Fibroblast of the aortic adventitia (primary cell): ENCODE measurements at places on chromosomes 16 and 17. TPM values are rescaled to one million over a fixed set of nuclear protein-coding genes. Genes with fewer than 3 reads are reported as not detected.

Gene RNF227
- 2.8 and 27.4 TPM in 2 replicates for total RNA-seq

Gene TMEM106A
- 4.3 and 7.2 TPM in 2 replicates for total RNA-seq

Gene TNRC6A
- 29.0 and 32.2 TPM in 2 replicates for total RNA-seq

Gene MT4
- total RNA-seq = not detected in 2 replicates

Gene NBR1
- 63.2 and 111 TPM in 2 replicates for total RNA-seq

Gene CDH16
- total RNA-seq = not detected in 2 replicates

Gene CCL13
- not detected in 2 replicates for total RNA-seq

Gene MEOX1
- total RNA-seq = not detected in 2 replicates

Gene DPEP3
- total RNA-seq = not detected in 2 replicates

Gene CTRB1
- not detected in 2 replicates for total RNA-seq

Gene IRX3
- 0.09 and 1.8 TPM in 2 replicates for total RNA-seq

Gene HOXB9
- not detected in 2 replicates for total RNA-seq

Gene RAB37
- total RNA-seq = 0.09 TPM in 1 of 2 replicates, not detected in the other

Gene CCDC200
- total RNA-seq = not detected in 2 replicates

Gene KRT33A
- not detected in 2 replicates for total RNA-seq

Gene TBC1D26
- total RNA-seq = 0.65 TPM in 1 of 2 replicates, not detected in the other

Gene CD300E
- total RNA-seq = not detected in 2 replicates

Gene SLC13A2
- total RNA-seq = not detected in 2 replicates

Gene TVP23A
- not detected in 2 replicates for total RNA-seq

Gene SMPD3
- total RNA-seq = not detected in 2 replicates

Gene TBC1D3E
- not detected in 2 replicates for total RNA-seq

Gene CRHR1
- total RNA-seq = not detected in 2 replicates

Gene FAHD1
- total RNA-seq = 36.7 and 204 TPM in 2 replicates

Gene RHBDL3
- 0.09 TPM in 1 of 2 replicates, not detected in the other for total RNA-seq

Gene TLCD1
- total RNA-seq = 7.8 TPM in 1 of 2 replicates, not detected in the other

Gene XYLT1
- 9.2 and 32.7 TPM in 2 replicates for total RNA-seq

Gene TMC8
- not detected in 2 replicates for total RNA-seq

Gene KCNH6
- total RNA-seq = not detected in 2 replicates
